ENCODE measurements at places on chromosomes 11 and 22. TPM values are rescaled to one million over a fixed set of nuclear protein-coding genes. Genes with fewer than 3 reads are reported as not detected.

Gene SLC5A12
- total RNA-seq, result not detected

Gene LARGE2
- total RNA-seq, result not detected

Gene TIGD3
- total RNA-seq, result not detected

Gene EFCAB6
- total RNA-seq, result 1.3 TPM

Gene RASL10A
- 1.9 TPM for total RNA-seq

Gene LDHAL6A
- not detected for total RNA-seq

Gene TTC38
- 39.4 TPM for total RNA-seq

Gene MFRP
- total RNA-seq, result not detected

Gene NAALAD2
- total RNA-seq, result 2.7 TPM

Gene SOX10
- total RNA-seq, result not detected

Gene CNTN5
- not detected for total RNA-seq

Gene SPA17
- 4.0 TPM for total RNA-seq

Gene LRRC4C
- total RNA-seq, result 1.5 TPM

DNA sequence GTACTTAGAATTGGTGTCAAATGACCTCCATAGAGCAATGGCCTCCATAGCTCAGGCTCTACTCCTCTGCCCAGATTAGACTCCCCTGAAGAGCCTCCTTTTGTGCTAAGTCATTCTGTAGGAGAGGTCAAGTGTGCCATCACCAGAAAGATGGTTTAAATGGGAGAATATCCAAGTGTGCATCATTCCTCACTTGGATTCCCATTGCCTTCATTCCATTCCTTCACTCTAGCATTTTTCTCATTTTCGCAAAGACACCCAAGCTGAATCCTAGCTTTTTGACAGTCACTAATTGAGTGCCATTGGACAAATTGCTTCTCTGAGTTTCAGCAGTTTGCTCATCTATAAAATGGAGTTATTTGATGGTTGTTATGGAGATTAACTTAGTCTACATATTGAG is 16.9 kb downstream of the CLMP start:
- DNase-seq, result no peak

- no peak for DNase-seq
These were observed 163.4 kb upstream of the NECTIN1 start for GRCh38 chr11:119892311-119892808.

DNA sequence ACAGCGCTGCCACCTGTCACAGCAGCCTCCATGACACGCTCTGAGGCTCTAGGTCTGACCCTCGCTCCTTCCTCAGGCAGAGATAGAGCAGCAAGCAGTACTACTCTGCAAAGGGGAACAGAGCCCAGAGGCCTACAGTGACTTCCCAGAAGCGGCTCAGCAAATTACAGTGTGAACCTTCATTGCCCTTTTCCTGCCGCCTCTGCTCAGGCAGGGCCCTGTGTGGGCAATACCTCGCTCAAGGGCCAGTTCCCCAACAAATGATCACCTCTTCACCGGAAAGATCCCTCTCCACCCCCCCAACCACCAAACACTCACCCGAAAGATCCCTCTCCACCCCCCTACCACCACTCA is 12.3 kb downstream of the KIAA0930 start:
- no peak for DNase-seq

DNA sequence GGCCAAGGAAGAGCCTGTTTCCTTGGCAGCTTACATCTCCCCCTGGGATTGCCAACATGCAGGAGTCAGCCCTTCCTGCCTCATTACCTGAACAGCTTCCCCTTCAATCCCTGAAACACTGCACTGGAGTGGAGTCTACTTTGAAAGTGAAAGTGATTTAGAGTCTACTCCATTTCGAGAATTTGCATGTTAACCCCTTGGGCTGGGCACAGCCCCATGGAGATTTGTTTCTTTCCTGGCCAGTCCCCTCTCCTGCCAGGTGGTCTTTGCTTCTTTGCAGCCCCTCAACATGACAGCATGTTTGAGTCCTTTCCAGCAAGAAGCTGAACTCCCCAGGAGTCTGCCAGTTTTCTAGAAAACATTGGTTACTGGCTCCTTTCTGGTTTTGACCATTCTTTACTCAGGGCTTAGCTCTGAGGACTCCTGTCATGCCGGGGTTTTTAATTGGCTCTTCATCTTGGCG is 59.9 kb downstream of the TRAF6 start:
- no peak for DNase-seq

DNA sequence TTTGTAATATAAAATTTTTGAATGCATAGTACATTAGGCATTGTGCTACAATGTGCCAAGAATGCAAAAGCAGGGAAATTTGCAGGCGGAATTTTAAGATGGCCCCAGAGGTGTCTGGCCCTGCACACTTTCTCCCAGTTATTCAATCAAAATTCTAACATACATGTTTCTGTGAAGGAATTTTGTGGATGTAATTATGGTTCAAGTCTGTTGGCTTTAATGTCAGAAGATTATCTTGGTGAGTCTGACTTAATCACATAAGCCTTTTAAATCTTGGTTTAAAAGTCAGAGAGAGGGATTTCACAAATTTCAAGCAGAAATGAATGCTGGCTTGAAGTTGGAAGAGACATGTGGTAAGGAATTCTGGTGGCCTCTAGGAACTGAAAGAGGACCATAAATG is 423.4 kb upstream of the CCDC179 start:
- DNase-seq, result no peak

DNA sequence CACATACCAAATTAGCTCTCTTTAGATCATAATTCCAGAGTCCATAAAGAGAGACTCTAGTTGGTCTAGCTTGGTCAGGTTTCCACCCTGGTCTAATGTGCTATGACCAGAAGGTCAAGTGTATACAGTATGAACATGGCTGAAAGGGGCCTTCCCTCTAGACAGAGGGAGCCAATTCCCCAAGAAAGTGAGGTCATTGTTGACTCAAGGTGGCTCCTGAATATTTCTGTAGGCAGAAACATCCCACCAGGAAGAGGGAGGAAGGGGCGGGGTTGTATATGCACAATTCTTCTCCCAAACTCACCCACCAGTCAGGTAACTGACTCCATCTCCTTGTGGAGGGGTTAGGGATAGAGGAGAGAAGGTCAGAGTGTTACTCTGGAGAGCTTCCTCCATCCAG is 281.8 kb upstream of the PLET1 start:
- DNase-seq, result no peak

- no peak for DNase-seq
These were observed 5.0 kb upstream of the NTM start for GRCh38 chr11:131365329-131365930.

GRCh38 chr11:17651681-17652080 is 67.7 kb upstream of the MYOD1 start:
- DNase-seq, result no peak

DNA sequence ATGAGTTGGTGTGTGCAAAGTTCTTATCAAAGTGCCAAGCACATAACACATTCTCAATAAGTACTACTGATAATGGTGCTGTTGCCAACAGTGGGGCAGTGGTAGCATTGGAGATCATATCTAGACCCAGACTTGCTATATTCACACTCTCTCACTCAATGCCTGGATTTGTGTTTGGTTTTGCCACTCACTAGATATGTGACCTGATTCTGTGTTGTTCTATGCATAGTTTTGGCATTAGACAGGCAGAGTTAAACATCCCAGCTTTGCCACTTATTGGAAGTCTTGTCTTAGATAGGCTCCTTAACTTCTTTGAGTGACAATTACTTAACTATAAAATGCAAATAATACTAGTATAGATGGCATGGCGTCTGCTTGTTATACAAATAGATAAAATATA is 642.6 kb upstream of the CCDC179 start:
- no peak for DNase-seq

DNA sequence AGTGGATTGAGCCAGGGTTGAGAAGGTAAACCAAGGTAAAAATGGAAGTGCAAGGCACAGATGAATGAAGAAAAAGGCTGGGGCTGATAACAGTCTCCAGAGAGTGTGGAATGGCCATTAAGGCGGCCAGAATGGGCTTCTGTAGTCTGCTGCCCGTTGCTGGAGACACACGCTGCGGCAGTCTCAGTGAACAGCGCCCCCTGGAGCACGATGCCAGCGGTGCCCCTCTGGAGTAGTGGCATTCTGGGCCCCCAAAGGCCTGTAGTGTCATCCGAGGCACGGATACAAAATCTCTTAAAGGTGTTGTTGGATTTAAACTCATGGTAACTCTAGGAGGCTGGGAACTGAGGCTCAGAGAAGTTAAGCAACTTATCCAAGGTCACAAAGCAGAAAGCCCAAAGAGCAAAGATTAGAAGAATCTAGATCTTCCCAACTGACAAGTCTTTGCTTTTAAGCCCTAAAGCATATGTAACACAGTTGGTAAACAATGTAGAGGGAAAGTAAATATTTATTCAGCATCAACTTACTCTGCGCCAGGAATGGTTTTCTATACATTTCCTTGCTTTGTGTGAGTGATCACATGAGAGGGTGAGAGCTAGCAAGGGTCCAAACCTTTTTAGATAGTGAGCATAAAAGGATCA is 18.2 kb downstream of the KCNJ1 start:
- no peak for DNase-seq

GRCh38 chr11:128908391-128909246 is 17.5 kb downstream of the KCNJ5 start:
- no peak for DNase-seq

- DNase-seq, result no peak
These were observed 116.2 kb downstream of the KIAA1671 start for GRCh38 chr22:25068707-25069106.

DNA sequence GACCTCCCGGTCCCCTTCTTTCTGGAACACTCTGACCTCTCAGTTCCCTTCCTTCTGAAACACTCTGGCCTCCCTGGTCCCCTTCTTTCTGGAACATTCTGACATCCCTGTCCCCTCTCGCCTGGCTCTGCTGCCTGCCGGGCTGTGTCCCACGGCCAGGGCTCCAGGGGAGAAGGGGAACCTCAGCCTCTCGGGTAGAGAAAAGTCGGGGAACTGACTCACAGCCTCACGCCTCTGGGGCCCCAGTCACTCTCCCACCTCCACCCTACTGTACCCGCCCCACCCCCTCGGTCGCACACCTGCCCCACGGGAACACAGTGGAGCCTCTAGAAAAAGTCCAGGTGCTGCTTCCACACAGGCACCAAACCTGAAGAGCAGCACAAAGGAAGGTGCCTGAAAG is 93.3 kb downstream of the BRD1 start:
- DNase-seq, result peak; percentile 45

DNA sequence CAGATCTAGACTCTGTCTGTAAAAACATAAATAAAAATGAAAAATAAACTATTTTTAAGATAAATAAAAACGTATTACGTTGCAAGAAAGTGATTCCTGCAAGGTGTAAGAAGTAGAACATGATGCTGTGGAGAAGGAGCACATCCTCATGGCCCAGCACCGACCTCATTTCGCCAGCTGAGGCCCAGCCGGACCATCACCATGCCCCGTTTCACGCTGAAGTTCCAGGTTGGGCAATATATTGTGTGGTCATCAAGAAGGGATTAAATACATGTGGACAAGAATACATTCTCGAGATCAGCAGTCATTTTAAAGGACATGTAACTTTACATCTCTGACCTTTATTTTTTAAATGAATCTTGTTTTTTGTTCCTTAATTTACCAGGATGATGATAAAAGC is 20.7 kb upstream of the CTTN start:
- peak; percentile 53 for DNase-seq

DNA sequence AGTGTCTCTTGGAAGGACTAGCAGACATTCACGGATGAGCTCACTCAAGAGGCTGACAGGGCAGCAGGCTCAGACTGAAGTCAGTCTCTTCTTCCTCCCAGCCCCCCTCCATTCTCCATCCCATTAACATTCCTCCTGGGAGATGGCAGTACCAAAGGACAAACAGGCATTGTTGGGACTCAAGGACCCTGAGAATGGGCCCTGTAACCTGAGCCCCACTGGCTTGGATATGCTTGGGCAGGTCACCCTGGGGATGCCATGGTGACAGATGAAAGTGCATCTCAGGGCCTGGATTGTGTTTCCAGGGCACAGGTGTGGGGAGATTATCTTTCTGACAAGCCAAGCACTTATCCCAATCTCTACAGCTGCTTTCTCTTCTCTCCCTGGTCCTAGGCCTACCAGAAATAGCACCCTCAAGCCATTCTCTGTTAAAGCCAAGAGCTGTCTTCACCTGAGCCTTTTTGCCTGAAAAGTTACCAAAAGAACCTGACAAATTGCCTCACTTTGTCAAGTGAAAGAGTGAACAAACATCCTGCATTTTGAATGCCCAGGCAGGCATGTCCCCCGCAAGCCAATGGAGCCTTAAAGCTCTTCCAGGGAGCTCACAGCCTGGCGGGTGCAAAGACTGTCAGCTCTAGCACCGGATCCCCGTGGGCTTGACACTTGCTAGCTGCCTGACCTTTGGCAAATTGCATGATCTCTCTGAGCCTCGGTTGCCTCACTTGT is 366.0 kb upstream of the NARS2 start:
- DNase-seq, result no peak

DNA sequence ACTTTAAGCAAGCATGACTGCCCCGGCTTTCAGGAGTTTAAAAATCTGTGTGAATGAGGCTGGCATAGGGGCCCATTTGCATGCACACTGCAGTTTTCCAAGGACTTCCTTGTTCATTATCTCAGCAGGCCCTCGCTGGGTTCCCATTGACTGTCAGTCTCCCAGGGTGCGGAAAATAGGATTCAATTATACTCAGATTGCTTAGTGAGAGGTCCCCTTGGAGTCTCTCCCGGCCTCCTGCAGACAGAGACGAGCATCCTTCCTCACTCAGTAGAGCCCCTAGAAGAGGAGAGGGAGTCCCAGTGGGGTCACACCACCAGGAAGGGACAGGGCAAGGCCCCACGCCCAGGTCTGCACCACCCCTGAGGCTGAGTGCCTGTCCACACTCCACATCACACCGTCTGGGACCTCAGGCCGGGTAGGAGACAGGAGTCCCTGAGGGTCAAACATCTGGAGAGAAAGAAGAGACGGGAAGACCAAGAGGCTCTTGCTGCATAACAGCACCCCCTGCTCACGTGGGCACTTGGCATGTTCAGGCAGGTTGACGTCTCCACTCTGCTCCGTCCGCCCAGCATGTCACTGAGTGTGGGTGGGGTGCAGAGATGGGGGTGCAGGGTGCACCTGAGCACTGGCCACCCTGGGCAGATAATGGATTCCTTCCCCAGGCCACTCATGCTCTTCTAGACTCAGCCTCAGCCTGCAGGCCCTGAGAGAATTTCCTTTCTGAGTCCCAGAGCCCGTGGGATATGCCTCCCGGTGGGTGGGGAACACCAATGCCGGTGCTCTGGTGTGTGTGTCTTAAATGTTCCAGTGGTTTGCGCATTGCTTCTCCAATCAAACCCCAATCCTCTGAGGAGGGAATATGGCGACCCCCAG is 58.8 kb downstream of the MCM5 start:
- DNase-seq, result no peak
